Stimulated activated CD4-positive, alpha-beta T cell treated with anti-CD3 and anti-CD28 coated beads, TNF-alpha, amount 100 ng/mL, for 4 hours (primary cell): ENCODE measurements at places on chromosomes 3 and 15.

DNA sequence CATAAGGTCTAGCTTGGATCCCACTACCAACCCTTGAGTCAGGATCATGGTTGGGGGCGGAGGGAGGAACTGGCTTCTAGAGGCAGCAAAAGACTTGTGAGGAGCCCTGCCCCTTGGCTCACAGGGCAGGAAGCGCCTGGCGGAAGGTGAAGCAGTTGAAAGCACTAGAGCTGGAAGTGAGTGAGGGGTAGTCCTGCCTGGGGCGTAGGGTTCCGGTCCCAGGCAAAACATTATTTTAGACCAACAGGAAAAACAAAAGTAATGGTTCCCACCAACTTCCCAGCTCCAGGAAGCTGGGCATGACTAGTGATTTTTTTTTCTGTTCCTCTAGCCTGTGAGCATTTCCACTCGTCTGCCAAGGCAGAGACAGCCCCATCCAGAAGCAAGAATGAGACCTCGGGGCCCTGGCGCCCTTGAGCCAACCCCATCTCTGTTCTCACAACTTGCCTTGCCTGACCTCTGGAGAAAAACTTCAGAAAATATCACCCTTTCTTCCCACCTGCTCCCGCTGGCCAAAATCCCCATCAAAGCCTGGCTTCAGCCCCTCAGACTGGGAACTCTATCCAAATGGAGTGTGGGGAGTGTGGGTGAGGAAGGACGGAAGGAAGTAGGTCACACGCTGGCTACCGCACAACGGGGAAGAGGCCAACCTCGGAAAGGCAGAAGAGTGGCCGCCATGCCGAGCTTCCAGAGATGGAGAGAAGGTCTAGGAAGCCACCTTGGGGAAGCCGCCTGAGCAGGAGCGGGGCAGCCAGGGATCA, 57.5 kb downstream of the RBPMS2 start:
- no peak for DNase-seq

DNA sequence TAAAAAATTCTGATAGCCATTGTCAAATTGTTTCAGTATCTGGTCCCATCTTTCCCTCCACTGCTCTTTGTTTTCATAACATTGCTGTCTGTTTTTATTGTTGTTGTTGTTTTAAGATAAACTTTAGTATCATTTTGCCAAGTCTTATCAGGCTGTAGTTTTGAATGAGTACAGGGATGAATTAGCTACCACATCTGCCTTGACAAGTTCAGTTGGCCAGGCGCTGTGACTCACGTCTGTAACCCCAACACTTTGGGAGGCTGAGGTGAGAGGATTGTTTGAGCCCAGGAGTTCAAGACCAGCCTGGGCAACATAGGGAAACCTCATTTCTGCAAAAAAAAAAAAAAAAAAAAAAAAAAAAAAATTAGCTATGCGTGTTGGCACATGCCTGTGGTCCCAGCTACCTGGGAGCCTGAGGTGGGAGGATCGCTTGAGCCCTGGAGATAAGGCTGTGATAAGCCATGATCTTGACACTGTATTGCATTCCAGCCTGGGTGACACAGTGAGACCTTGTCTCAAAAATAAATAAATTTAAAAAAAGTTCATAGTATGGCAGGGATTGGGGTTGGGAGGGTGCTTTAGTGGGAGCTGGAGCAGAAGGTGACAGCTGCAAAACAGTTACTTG, 8.3 kb upstream of the ANKDD1A start:
- no peak for DNase-seq

DNA sequence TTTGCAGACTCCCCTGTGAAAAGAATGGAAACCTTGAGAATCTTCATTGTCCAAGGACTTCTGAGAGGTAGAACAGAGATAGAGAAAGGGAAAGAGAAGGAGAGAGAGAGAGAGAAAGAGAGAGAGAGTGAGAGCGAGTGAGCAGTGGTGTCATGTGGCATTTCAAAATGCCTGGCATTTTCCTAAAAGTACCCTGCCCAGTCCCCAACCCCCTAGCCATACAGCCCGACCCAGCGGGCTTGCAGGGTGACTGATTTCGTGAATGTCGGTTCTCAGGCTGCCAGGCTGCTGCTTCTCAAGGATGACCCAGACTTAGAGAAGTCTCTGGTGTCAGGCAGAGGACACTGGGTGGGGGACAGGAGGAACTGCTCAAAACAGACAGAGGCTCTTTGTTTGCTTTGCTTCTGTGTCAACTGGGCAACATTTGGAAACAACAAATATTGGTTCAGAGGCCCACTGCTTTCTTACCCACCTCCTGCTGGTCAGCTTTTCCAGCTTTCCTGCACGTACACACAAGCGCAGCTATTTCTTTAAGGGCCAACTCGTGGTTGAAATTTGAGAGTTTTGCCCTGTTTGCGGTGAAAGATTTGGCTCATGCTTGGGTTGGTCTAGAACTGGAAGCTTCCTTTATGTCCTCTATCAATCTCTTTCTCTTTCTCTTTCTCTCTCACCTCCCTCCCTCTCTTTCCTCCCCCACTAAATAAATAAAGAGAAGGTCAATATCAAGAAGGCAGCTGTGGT, 3.7 kb upstream of the TF start:
- no peak for DNase-seq

DNA sequence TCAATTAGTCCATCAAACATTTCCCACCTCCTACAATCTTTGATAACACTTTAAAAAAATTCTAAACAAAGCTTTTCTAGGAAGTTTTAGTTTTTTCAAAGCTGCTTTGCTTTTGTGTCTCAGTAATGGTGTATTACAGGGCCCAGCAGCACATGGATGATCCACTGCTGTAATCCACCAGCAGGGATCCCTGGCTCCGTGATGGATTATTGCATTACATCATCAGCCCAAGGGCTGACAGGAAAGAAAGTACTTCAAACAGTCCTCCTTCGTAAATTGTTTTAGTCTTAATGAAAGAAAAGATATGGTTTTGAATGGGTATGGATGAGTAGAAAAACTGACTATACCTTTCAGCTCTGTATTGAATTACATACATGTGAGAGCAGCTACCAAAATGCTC, 688.9 kb upstream of the NAALADL2 start:
- no peak for DNase-seq

DNA sequence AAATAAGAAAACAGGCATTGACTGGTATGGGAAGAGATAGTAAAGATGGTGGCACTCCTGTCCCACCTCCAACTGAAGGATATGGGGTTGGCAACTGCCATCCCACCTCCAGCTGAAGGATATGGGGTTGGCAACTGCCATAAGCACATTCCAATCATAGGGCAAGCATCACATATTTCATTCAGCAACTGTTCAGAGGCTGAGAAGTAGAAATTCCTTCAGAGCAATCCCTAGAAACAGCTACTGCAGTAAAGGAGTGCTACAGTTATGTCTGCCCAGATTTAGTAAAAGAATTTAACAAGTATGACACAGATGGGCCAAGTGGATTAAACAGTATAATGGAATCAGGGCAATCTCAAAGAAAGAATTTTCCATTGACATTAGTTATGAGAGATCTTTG, 156.8 kb downstream of the IMPG2 start:
- DNase-seq = no peak

- DNase-seq = no peak
These were observed 82.3 kb downstream of the IQSEC1 start for GRCh38 chr3:12990781-12991480.

GRCh38 chr3:128603313-128603712, 47.3 kb downstream of the RPN1 start:
- DNase-seq = no peak

GRCh38 chr15:30859091-30859874, 44.4 kb upstream of the FAN1 start:
- DNase-seq = no peak
